Activated effector memory CD4-positive, alpha-beta T cell treated with Interleukin-2 at 50 U/mL for 16 hours (primary cell): ENCODE measurements at places on chromosomes 2 and 18.
A peak's percentile ranks its signal among the peaks of the same experiment; 100 is the strongest.

DNA sequence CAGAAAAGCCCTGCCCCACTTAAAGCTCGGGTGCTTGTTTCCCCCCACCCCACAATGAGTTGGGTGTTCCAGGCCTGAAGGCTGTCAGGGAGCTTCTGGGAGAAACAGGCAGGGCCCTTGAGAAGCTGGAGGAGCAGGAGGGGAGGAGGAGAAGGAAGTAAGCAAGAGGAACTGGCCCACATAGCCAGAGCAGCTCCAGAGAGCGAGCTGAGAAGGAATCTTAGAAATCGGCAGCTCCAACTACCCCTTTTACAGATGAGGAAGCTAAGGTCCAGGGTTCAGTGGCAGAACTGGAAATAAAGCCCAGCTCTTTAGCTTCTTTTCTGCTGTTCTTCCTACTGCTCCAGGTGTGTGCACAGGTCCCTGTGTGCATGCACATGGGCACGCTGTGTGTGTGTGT lies 12.7 kb upstream of the KCNK3 start:
- DNase-seq = no peak

DNA sequence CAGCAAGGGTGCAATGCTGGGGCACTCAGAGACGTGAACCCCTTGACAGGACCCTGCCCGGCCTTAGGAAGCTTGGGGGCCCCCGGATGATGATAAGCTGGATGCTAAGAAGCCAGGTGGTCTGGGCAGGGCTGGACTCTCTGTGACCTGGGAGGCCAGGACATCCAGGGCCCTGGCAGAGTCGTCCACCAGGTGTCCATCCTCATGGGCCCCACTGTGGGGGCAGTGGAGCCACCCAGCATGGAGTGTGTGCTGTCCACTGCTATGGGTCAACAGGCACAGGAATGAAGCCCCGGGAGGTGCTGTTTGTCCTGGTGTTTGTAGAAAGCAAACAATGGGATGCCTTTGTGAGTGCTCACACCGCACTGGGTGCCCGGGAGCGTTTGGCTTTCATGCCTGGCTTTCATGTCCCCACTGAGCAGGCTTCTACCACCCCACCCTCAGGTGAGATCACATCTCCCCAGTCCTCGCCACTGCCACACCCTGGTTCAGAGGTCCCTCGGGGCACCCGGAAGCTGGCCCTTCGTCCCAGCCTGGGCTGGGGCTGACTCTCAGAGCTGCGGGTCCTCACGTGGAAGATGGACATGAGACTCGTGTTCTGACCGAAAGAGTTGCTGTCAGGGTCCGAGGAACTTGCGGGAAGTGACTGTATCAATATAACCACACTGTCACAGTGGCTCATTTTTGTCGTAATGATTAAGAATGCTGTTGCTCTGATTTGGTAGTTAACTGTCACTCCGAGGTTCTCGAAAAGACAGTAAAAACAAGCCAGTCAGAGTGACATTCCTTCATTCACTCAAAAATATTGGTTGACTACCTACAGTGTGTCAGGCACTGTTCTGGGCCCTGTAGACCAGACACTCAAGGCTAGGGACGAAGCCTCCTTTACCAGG lies 53.3 kb downstream of the INHBB start:
- DNase-seq = no peak

DNA sequence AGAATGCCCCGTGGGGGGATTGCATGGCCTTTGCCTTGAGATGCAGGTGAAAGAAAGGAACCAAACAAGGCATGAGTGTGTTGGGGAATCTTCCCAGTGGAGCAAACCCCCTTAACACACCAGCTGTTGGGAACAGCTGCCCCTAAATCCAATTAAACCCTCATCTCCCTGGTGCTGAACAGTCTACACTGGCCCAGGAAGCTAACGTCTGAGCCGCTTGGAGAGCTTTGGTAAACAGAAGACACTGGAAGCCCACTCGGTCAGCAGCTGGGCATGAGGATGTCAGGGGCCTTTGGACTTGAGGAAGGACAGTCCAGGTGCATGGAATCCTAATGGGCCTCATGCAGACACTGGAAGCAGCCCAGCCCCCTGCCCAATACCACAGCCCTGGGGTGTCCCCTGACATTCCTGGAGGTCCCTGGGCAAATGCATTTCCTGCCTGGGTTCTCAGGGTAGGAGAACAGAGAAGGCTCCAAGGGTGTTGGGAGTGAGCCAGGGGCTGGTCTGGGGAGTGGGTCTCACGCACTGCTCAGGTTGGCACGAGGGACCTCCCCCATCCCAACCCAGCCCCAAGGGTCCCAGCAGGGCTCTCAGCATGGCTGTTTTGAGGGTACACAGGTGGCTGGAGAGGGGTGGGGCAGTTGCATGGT lies 37.7 kb downstream of the GBX2 start:
- DNase-seq = no peak

DNA sequence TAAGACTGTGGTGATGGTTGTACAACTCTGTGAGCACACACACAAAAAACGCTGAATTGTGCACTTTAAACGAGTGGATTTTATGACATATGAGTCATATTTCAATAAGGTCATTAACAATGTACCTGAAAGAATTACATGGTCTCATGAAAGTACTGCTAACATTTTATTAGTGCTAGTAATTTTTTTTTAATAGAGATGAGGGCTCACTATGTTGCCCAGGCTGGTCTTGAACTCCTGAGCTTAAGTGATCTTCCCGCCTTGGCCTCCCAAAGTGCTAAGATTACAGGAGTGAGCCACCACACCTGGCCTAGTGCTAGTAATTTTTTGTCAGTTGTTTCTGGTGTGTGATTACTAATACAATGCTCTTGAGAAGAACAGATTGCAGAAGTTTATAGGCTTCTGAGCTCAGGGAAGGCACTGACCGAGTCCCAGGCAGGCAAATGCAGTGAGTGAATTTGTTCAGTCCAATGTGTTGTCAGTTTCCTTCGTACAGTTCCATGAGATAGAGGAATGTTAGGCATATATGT lies 177.0 kb downstream of the TGIF1 start:
- no peak for DNase-seq

DNA sequence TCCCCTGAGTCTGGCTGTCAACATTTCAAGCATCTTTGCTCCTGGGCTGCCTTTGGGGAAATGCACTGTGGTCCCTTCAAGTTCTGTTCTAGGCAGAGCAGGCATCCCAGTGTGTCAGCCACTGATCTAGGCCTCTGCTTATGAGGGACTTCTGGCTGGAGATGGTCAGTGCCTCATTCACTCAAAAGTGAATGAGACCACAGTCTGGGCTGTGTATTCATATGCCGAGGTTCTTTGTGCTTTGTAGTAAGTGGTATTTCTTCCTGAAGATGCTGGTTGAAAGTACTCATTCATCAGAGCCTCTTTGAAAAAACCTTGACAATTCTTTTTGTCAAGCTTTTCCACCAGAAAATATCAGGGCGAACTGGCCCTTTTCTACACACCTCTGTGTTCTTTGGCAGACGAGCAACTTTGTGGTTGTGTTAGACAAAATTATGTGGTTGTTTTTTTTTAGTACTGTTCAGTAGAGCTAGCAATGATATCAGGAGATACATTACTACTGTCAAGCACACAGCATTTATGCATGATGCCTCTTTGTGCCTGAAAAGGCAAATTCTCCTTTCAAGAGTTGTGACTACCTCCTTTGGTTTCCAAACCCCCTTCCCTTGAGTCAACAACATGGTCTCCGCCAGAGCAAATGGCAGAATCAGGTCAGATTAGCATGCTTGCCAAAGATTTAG lies 510.9 kb upstream of the NRP2 start:
- no peak for DNase-seq

- DNase-seq = no peak
These were observed 140.0 kb downstream of the SEPTIN10 start for GRCh38 chr2:109473616-109474318.

- DNase-seq = no peak
These were observed 44.5 kb upstream of the ASPRV1 start for GRCh38 chr2:70005752-70006446.

DNA sequence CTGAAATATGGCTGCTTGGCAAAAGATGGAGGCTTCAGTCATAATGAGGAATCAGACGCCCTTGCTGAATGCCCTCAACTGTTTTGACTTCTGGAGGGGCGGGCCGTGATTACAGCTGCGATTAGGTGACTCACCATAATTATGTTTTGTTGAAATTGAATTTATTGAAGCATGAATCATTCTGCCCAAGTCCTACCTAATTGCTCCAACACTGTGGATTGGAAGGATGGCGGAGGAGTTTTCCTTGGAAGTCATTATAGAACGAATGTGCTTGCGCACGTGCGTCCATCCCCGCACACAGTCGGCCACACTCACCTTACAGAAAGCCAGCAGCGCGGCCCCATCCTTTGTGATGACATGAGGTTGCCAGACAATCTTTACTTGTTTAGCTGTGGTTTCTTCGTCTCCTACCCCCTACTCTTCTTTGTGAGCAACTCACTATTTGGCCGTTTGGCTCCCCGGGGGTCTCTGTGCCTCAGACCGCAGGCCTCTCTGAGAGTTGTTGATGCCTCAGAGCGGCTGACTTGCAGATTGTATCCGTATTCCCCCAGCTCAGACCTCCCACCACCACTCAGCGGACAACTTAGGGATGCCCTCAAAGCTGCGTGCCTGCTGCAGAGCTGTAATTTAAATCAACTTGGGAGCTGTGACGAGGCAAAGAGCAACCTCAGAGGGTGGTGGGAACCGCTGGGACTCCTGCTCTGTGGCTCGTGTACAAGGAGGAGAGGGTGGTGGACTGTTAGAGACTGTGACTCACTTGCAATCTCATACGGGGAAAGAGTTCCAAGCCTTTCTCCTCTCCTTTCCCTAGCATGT lies 513.4 kb downstream of the TNS1 start:
- no peak for DNase-seq

DNA sequence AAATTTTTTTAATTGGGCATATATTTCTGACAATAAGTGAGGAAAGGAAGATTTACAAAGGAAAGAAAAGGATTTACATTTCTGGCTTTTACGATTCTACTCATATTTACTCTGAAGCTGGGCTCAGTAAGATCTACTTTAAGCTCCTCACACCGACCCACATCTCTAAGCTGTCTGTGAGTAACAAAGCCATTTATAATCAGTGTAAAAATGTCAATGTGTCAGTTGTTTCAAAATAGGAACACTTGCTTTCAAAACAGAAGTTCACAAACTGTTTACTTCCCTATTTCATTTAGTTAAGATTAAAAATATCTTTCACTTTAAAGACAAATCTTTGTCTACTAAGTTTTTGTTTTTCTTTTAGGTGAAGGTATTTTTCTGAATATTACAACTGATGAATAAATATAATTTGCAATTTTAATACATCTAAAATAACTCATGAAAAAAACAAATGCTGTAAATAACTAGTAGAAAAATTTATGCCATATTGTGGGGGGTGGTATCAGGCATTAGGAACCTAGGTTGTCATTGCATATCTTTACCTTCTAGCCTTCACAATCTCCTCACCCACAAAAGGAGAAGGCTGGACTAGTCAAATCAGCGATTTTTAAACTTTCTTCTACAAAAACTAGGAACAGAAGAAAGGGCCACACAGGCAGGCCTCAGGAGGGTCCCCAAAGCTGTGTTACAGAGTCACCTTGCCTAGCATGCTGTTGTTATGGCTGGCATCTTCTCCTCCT lies 64.5 kb downstream of the TMEM131 start:
- DNase-seq = no peak

- DNase-seq = no peak
These were observed 45.7 kb downstream of the RPL31 start for GRCh38 chr2:101047774-101048173.

- no peak for DNase-seq
These were observed 7.0 kb upstream of the CIDEA start for GRCh38 chr18:12246849-12247808.

- DNase-seq = no peak
These were observed 105.9 kb downstream of the CERS6 start for GRCh38 chr2:168561991-168562390.

DNA sequence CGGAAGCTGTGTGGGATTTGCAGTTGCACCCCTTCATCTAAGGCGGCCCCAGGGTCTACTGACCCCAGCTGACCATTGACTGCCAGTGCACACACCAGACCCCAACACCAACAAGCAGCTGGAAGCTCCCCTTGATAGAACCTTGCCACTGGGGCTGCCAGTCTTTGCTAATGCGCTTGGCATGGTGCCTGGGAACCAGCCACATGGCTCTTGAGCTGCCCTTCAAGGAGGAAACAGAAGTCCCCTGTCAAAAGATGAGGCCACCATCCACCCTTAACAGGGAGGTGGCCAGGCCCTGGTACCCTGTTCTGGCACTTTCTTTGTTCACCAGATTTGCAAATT lies 8.6 kb downstream of the ALPI start:
- DNase-seq = no peak

GRCh38 chr2:86225581-86225980 lies 26.3 kb downstream of the MRPL35 start:
- DNase-seq = peak; percentile 31

GRCh38 chr2:10548626-10549025 lies 100.5 kb upstream of the ODC1 start:
- DNase-seq = no peak

- DNase-seq = no peak
These were observed 115.9 kb downstream of the AGAP1 start for GRCh38 chr2:235609746-235610145.

DNA sequence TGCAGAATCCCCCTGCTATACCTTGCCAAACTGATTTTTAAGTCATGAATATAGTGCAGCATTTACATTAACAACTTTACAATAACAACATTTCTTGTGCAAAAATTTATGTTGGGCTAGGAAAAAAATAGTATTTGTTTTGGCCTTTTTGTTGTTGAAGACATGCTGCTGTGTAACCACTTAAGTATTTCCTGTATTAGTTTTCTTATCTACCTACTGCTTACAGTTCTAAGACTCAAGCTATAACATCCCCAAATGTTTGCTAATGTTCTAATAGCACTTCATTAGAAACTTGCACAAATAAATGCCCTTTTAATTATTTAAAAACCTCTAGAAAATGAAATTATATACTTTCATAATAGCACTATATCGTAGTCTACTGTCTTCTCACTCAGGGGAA lies 154.3 kb upstream of the DOCK10 start:
- DNase-seq = no peak

- no peak for DNase-seq
These were observed 139.7 kb downstream of the MYCN start for GRCh38 chr2:16080071-16080470.

- DNase-seq = no peak
These were observed 1090.0 kb downstream of the BCL11A start for GRCh38 chr2:59463426-59463825.

GRCh38 chr2:96315400-96316071 lies 9.6 kb upstream of the ITPRIPL1 start:
- peak; percentile 24 for DNase-seq

DNA sequence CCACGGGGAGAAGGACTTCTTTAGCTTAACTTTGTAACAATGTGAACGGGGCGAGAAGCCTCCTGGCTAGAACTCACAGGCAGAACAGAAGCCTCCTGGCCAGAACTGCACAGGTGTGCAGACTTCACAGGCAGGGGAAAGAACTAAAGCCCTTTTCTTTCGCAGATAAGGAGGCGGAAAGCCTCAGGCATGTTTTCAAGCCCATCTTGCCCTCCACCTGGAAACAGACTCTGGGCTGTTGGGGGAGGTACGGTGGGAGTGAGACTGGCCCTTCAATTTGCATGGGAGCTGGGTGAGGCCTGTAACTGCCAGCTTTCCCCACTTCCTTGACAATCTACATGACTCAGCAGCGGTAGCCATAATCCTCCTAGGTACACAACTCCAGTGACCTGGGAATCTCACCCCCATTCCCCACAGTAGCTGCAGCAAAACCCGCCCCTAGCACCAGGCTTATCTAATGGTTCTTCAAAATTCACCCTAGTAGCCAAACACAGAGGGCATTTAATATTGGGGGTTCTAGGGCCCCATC lies 22.9 kb upstream of the ABCA12 start:
- DNase-seq = no peak

GRCh38 chr2:133352719-133353118 lies 215.5 kb downstream of the NCKAP5 start:
- no peak for DNase-seq
